ENCODE measurements at places on chromosomes 5 and 9. TPM values are rescaled to one million over a fixed set of nuclear protein-coding genes. Genes with fewer than 3 reads are reported as not detected.
A peak's percentile ranks its signal among the peaks of the same experiment; 100 is the strongest.

Gene SAXO1
- not detected for total RNA-seq

DNA sequence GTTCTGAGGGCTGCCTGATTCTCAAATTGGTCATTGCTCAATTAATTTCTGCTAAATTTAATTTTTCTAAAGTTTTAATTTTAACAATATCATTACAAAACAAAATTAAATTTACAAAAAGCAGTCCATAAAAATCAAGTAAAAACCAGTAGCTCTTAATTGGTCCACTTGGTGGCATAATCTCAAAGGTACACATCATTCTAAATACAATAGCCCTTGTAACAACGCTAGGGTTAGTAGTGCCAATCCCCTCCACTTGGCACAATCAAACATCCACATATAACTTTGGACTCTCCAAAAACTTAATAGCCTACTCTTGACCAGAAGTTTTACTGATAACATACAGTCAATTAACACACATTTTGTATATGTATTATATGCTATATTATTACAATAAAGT, 1.9 kb upstream of the NDUFB6 start:
- DNase-seq: no peak

Gene PCDHGA11
- 3.2 TPM for total RNA-seq

Gene FOXD4L5
- 0.13 TPM for total RNA-seq

Gene FCN2
- not detected for total RNA-seq

GRCh38 chr5:172941067-172941516, 18.1 kb upstream of the RPL26L1 start:
- DNase-seq: no peak

DNA sequence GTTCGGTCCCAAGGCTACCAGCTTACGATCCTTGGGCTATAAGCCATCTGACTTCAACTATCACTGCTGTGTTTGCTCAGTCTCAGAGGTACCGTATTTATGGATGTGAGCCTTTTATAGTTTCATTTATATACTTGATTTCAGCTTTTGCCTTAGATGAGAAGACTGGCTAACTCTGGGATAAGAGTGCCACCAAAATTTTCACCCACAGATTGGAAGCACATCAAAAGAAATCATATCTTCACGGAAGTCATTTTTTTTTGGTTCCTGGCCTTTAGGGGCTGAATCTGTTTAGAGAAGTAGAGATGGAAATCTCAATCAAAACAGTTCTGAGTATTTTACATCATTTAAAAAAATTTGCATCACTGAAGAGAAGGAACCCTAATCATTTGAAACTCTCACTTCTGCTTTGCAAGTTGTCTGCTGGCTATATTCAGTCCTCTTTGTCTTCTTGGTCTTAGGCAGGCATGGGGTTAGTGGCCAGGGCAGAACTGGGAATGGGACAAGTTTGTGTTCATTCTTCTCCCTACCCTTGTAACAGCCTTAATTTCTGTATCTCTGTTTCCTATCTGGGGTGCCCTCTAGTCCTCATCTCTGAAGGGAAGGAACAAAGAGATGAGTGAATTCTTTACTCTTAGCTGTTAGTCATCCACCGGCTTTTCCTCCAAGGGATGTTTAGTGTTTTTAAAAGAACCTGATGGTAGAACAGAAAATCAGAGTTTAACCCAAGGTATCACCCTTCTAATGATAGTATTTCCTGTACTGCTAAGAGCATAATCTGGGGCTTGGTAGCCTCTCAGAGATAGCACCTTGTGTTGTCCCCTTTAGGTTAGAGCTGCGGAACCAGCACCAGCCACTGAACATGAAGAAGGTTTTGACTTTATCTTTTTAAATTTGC, 14.1 kb upstream of the TNFAIP8 start:
- DNase-seq: no peak

DNA sequence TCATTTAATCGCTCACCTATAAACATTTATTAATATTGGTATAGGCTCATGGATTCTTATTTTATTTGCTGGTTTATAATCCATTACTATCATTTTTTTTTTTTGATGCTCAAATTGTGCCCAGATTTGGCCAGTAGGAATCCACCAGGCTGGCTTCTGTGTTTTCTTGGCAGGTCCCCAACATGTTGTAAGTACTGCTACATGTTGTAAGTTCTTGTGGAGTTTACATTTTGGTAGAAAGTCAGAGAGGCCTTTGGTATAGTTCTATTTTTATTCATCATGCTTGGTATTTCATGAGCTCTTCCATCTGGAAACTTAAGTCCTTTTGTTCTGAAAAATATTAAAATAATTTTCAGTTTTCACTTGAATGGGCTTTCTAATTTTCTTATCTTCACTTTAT, 47.1 kb downstream of the MAT2B start:
- no peak for DNase-seq

Gene PTPRD
- total RNA-seq: 10.9 TPM

DNA sequence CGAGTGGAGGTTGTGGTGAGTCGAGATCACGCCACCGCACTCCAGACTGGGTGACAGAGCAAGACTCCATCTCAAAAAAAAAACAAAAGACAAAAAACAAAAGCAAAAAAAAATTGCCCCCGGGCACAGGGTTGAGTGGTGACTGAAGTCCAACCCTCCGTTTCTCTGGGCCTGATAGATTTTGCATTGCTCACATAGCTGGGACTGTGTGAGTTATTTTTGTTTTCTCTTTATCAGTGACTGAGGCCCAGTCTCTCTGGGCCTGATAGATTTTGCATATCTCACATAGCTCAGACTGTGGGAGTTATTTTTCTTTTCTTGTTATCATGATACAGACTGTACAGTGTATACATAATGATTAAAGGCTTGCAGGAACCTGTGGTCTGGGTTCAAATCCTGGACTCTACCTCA, 2.6 kb upstream of the SLC28A3 start:
- DNase-seq: peak; percentile 16

GRCh38 chr5:173327948-173328843, at the start of gene STC2:
Gene STC2, minus strand, starts transcription at chr5:173328414. Its CDS starts 221 bp downstream, at chr5:173328193.
- peak; percentile 61 for DNase-seq

Gene ZNF454
- 0.26 TPM for total RNA-seq

DNA sequence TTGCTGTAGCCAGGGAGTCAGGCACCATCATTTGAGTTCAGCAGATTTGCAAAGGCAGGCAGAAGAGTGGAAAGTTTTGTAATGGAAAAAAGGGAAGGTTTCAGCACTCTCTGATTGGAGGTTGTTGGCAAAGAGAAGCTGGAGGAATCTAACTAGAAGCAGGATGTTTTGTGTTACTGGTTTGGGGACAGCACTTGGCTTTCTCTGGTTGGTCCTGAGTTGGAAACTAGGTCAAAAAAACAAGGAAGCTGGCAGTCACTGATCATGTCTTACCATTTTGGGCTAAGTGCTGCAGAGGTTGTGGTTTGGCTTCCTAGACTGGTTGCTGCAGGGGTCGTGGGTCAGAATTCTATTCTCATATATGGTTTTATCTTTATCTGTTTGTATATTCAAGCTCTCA, 189.8 kb downstream of the DRD1 start:
- no peak for DNase-seq

DNA sequence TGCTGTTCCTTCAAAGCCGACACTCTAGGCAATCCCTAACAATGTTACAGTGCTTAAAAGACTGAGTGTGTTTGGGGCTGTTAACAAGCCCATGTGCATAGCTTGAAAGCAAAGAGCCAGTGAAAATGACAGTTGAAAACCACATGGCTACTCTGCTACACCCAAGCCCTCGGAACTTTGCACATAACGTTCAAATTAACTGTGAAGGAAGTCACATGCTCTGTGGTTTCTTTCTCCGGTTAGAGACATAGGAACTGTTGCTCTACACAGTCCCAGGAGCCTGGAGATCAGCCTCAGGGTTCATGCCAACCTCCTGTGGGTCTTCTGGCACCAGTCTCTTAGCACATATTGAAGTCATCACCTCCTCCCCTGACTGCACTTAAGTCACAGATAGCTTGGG, 51.1 kb downstream of the C9orf152 start:
- no peak for DNase-seq

GRCh38 chr5:20536341-20536740, 548.3 kb upstream of the CDH18 start:
- no peak for DNase-seq

- no peak for DNase-seq
Measured at GRCh38 chr9:31023847-31024246, 1360.6 kb upstream of the ACO1 start.

DNA sequence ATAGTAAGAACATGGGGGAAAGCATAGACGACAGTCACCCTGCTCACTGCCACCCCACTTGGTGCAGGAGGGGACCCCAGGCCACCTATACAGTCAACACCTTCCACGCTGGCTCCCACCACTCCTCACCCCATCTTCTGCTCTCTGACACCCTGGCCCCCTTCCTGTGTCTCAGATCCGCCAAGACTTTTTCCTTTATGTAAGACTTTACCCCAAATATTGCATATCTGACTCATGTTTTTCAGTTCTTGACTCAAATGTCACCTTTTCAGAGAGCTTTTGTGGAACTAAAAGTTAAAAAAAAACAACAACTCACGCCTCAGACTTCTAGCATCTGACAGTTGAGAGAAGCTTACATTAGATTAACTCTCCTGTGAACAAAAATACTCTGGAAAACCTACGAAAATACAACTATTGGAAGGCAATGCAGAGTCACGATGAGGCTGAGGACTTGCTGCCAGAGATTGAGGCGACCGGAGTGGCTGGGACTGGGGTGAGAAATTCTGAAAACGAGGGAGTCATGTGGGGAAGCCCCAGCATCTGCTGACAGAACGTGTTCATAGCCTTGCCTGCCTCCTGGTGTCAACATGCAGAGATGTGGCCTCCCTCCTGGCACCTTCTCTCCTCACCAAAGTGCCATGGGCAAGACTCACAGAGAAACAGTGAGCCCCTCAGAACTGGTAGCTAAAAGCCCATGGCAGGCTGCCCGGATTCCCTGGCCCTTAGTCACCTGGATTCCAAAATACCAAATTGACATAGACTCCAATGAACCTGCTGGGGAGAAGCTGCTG, 22.4 kb upstream of the FCN2 start:
- no peak for DNase-seq

Gene ERP44
- 6.6 TPM for total RNA-seq

Gene IL3
- not detected for total RNA-seq

Gene SLC44A1
- total RNA-seq: 39.4 TPM

Gene RNF183
- 0.38 TPM for total RNA-seq

DNA sequence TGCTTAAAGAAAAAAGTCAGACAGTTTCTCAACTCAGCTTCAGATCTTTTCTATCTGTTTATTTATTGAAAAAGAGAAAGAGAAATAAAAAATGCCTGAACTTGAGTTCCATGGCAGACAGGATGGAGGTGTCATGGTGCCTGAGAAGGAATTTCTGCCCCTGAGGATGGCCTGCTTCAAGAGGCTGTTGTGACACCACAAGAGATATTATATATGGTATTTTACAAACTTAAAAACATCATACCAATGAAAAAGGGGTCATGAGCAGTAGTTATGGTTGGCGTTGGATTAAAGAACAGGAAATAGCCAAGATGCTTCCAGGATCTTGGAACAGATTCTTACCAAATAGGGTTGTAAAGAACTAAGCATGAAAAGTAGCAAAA, 344.6 kb downstream of the GLIS3 start:
- DNase-seq: no peak

Gene LCN15
- not detected for total RNA-seq

DNA sequence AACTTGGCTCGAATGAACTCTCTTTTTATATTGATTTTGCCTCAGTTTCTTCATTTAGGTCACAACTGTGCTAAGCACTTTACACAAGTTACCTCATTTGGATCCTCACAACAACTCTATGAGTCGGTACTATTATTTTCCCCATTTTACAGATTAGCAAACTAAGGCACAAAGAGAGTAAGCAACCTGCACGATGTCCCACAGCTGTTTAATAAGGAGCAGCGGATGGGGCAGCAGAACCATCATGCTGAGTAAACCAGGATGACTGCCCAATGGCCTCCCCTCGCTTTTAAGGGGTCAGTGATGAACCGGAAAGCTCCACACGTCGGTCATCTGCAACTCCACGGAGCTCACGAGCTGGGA, 607 bp downstream of the PRELID2 start:
- DNase-seq: no peak

Gene IER5L
- 15.7 TPM for total RNA-seq

DNA sequence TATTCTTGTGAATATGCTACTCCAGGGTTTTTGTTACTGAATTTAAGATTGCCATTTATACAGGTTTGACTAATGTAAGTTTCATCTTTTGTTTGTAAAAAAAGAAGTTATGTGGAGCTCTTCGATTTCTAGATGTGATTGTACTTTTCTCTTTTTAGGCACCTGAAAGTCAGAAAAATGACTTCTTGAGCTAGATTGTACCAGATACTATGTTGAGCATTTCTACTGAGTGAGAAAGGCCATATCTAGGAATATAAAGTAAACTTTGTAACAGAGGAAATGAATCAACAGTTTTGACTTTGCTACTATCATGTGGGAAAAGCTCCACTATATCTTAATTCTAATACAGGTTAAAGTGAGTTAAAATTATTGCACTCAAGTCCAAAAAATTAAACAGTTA, 25.1 kb downstream of the SMC5 start:
- no peak for DNase-seq

GRCh38 chr5:168852329-168852728, 273.2 kb upstream of the PANK3 start:
- DNase-seq: no peak

DNA sequence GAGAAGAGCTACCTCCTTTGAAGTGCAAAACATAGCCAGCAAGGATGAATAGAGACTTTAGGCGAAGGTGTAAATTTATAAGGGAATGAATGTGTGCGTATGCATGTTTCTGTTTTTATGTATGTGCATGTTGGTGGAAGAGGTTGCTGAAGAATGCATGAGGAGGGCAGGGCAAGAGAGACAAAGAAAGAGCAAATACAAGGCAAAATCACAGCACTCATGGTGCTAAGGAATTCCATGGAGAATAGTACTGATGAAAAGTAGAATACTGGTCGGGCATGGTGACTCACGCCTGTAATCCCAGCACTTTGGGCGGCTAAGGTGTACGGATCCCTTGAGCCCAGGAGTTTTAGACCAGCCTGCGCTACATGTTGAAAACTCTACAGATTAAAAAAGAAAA, 762.1 kb upstream of the PTPRD start:
- DNase-seq: no peak

GRCh38 chr5:136311999-136312398, 53.3 kb downstream of the TRPC7 start:
- no peak for DNase-seq

Gene GARIN3
- total RNA-seq: not detected

Gene FYB1
- total RNA-seq: 0.26 TPM

GRCh38 chr9:6894135-6894534, 136.4 kb downstream of the KDM4C start:
- DNase-seq: no peak

DNA sequence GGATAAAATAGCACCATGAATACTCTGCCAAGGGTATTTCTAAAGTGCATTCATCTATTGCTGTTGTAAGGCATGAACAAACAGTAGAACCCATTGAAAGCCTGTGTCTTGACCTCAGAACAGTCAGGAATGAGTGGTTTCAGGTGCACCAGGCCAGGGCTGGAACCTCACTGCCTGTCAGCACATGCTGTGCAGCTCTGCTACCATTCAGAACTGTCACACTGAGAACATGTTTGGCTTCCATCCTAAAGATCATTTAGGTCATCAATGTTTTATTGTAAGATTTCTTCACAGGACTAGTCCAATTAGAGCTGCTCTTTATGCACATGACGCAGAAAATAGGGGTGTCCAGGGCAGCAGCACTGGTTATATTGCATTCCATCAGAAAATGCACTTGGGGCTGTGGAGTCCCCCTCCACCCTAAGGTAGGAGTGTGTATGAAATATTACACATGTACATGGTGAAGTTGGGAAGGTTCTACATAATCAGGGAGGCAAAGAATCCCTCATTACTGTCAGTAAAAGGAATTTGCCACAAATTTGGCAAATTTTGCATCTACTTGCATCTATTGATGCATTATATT, 408.0 kb downstream of the CTNND2 start:
- DNase-seq: peak; percentile 60
